Activated CD8-positive, alpha-beta memory T cell treated with anti-CD3 and anti-CD28 coated beads for 1 hour (primary cell): ENCODE measurements at places on chromosomes 5 and 9.

DNA sequence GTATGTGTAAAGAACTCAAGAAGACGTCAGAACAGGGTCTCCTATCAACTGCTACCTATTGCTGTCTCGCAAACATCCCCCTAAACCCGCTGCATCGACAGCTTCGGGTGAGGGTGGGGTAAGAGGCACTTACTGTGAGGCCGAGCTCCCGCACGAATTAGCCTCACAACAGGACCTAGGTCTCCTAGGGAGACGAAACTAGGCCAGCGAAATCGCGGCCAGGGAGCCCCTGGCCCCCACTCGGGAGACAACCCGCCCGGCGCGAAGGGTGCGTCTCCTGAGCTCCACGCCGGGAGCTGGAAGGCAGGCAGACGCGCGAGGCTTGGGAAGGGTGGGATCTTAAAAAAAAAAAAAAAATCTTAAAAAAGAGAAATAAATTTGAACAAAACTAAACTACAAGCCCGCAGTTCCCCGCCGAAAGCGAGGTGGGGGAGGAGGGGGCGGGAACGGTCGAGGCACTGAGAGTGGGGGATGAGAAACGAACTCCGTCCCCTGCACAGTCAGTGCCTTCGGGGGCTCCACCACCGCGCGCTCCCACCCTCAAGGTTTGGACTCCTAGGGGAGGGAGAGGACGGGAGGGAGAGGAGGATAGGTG lies 33.0 kb upstream of the NFIB start:
- no peak for DNase-seq

- no peak for DNase-seq
These were observed 25.0 kb upstream of the F2R start for GRCh38 chr5:76690704-76691466.

DNA sequence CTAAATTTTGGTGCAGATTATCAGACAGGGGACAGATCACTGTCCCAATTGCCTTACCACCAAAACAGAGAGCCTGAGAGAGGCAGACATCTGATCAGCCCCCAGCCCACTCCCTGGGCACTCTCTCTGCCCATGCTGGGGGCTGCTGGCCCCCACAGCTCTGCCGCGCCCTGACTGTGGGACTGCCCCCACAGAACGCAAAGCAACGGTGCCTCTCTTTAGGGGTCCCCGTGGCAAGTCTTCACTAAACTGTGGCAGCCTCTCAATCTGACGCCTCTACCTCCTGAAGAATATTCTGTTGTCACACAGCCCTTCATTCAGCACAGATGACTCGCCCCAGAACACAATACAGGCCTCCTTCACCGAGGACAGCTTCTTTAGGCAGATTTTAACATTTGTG lies 197.4 kb downstream of the ERCC6L2 start:
- DNase-seq: no peak

DNA sequence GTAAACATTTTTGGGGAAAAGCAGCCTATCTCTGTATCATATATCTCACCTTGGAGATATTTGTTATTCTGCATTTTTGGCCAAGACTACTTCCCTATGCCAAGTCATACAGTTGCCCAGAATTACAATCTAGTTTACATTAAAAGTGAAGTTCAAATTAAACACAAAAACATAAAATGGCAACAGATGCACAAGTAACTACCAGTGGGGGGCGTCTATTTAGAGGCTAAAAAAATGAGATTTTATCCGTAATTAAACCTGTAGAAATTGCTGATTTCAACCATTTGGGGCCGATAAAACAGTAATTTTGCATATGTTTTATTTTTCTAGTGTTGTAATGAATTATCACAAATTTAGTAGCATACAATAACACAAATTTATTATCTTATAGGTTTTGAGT lies 787.1 kb upstream of the CHD1 start:
- DNase-seq: no peak

DNA sequence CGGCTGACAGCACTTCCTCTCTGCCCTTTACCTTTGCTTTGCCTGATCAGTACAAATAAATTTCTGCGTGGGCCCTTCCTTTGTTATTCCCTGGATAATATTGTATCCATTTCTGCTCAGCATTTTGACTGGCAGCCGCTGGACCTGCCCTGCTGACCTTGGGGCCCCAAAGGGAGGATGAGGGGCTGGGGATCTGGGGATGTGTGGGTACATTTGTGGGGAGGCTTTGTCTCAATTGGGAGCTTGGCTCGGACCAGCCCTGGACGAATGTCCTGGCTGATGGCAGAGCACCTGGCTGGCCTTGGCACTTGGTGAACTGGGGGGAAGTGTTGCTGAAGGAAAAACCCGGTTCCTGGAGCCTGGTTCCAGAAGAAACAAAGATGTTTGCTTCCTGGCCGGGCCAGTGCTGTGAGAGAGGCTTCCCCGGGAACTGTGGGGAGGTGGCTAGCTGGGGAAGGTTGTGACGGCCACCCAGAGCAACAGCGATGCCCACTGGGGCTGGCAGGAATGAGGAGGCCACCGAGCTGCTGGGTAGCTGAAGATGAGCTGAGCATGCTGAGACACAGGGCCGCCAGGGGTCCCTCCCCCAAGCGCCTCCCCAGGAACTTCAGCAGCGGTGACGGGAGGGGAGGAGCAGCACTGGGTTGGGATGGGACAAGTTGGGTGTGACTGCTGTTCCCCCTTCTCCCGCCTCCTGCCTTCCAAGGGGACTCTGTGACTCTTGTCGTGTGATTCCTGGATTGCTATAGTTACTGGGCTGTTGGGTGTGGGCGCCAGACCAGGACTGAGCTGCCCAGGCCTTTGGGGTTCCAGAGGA lies 8.4 kb downstream of the LMX1B start:
- no peak for DNase-seq

GRCh38 chr9:105713260-105714019 lies 19.1 kb downstream of the TMEM38B start:
- DNase-seq: no peak
